Activated CD4-positive, alpha-beta T cell treated with anti-CD3 and anti-CD28 coated beads, Interleukin-2, amount 50 U/mL, for 48 hours (primary cell): ENCODE measurements at places on chromosomes 7 and 10.

GRCh38 chr7:150585199-150585598 lies 18.0 kb downstream of the GIMAP4 start:
- DNase-seq, result no peak

DNA sequence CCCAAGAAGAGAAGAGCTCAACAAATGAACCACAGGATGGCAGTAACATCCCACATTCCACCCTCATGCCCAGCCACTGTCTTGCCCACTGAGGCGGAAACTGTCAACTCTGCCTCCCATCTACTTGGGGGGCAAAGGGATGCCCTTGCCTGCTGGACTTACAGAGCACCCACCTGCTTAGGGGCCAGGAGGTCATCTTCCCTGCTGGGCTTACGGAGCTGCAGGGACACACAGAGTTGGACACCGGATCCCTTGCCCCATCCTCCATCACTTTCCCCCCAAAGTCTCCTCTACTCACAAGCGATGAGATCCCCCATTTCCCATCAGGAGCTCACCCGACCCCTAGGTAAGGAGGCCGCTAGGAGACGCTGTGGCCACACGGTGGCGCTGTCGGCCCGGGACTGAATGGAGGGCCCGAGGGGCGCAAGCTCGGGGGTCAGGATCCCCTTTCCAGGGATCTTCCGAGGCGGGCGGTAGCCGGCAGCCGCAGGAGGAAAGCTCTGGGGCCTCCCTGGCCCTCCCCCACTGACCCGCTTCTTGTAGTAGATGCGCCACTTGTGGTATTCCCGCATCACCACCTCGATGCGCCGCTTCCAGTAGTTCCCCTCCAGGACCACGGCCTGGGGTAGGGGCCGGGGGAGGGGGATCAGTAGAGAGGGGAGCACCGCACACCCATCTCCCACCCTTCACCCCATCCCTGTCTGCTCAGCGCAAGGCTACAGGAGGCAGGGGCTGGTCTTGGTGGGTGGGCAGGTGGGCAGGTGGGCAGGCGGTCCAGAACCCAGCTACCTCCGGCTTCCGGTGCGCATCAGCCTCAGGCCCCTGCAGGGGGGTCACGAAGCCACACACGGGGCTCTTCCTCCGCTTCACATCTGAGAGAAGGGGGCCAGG lies 17.3 kb downstream of the MLXIPL start:
- peak; percentile 72 for DNase-seq

- no peak for DNase-seq
These were observed 84.2 kb downstream of the ANK3 start for GRCh38 chr10:60305380-60305892.

DNA sequence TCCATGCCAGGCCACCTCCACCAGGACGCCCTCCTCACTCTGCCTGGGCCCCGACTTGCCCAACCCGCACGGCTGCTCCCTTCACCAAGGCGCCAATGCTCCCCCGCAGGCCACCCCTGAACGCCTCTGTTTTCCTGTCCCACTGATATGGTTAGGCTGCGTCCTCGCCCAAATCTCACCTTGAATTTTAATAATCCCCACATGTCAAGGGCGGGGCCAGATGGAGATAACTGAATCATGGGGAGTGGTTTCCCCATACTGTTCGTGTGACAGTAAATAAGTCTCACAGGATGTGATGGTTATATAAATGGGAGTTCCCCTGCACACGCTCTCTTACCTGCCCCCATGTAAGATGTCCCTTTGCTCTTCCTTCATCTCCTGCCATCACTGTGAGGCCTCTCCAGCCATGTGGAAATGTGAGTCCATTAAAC lies 29.8 kb downstream of the RSU1 start:
- peak; percentile 65 for DNase-seq

DNA sequence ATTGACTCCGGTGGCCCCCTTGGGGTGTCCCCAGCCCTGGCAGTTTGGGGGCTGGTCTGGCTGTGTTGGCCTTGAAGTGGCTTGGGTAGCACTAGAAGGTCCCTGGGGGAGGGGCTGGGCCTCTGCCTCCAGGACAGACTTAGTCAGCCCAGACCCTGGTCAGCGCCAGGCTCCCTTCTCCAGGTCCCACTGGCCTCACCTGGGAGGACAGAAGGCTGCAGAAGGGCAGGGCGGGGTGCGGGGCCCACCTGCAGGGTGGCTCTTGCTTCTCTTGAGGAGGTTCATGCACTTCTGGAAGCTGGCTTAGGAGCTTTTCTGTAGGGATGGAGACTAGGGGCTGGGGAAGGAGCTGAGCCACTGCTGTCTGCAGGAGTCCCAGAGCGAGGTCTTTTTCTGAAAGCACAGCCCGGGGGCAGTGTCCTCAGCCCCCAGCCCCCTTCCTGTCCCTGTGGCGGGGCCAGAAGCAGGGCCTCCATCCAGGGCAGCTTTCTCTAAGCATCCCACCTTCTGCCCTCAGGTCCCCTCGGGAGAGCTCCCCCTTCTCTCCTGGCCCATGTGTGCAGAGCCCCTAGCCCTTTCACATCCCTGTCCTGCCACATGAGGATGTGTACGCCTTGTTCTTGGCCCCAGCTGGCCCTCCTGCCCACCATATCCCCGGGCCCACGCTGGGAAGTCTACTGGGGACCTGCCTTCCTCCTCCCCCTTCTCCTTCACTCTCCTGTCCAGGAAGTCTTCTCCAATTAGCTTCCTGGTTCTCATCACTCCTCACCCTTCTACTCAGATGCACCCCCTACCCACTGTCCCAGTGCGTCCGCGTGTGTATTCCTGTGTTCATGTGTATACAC lies 11.0 kb downstream of the TBATA start:
- DNase-seq, result no peak

DNA sequence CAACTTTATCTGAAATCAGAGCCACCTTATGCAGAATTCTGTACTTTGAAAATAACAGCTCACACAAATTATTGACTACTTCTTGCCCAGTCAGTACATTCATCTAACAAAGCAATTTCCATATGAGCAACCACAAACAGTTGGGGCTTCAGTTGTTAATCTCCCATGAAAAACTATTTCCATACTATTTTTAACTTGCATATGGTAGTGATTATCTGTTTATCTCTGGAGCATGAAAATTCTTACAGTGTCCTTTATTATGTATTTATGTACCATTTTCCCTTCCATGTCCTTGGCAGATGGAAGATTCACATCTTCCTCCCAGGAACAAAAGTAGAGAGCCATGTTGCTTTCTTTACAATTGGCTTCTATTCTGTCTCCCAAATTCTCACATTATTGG lies 285.7 kb downstream of the CRPPA start:
- no peak for DNase-seq

GRCh38 chr7:46949270-46949931 lies 632.5 kb downstream of the TNS3 start:
- no peak for DNase-seq

GRCh38 chr7:127786184-127786583 lies 134.2 kb downstream of the SND1 start:
- no peak for DNase-seq

GRCh38 chr10:114753126-114753525 lies 68.5 kb upstream of the FHIP2A start:
- no peak for DNase-seq

- DNase-seq, result no peak
These were observed 176.5 kb downstream of the PFKFB3 start for GRCh38 chr10:6379015-6379776.
